Fibroblast of skin of scalp (primary cell): ENCODE measurements at places on chromosomes 2 and 18.

- DNase-seq, result no peak
Measured at GRCh38 chr2:79711098-79711497, 198.2 kb downstream of the CTNNA2 start.

DNA sequence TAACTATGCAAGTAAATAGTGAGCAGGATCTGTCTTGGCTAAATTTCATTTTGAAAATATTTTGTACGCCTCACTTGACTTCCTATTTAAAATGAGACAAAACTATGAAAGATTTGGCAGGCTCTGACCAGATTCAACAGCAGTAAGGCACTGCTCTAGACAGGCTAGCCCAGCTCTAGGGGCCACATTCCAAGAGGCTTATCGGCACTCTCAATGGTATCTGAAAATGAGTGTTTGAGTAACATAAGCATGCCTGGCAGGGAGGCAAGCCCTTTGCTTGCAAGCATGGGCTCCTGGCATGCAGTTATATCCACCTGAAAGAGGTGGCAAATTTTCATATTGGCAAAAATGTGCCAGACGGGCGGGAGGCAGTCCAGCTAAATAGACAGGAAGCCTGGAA, 10.5 kb downstream of the CAPN13 start:
- no peak for DNase-seq

GRCh38 chr2:224560549-224560948, 24.6 kb downstream of the CUL3 start:
- no peak for DNase-seq

- no peak for DNase-seq
Measured at GRCh38 chr2:177622521-177622920, 229.9 kb downstream of the AGPS start.

- no peak for DNase-seq
Measured at GRCh38 chr2:68157002-68157401, 686 bp upstream of the PNO1 start.

GRCh38 chr18:34707670-34708069, 2.4 kb upstream of the DTNA start:
- DNase-seq, result peak; percentile 96

DNA sequence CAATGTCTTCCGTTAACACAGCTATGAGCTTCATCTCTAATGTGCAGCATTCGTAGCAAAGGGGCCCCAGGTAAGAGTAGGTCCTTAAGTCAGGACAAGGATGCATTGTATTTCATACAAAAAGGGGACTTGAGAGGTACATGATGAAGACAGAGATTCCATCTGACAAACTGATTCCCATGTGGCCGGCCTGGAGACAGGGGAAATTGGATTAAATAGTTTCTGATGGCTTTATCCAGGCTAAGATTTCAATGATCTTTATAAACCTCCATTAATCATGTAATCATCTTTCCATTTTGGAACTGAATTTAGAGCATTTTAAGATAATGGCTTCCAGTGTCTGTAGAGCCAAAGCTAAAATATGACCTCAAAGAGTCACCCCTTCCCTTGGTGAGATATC, 111.3 kb downstream of the NCKAP5 start:
- no peak for DNase-seq
